ENCODE measurements at places on chromosomes 5 and 9. TPM values are rescaled to one million over a fixed set of nuclear protein-coding genes. Genes with fewer than 3 reads are reported as not detected.

The FOCAD gene
- total RNA-seq, result 38.4 TPM

The ORM2 gene
- total RNA-seq, result not detected

The PKD2L2 gene
- total RNA-seq, result 1.1 TPM

The FAM81B gene
- 0.31 TPM for total RNA-seq

The LCN2 gene
- 0.76 TPM for total RNA-seq

The NXNL2 gene
- total RNA-seq, result 2.8 TPM

The SLC27A6 gene
- total RNA-seq, result 1.4 TPM

The TMEM171 gene
- total RNA-seq, result 0.85 TPM

The CTXN3 gene
- total RNA-seq, result 18.3 TPM

The EIF4E1B gene
- total RNA-seq, result 1.3 TPM

The C5orf46 gene
- total RNA-seq, result not detected

- no peak for ATAC-seq
Observed at GRCh38 chr5:147906326-147907095, at the start of gene C5orf46. Gene C5orf46 (minus strand): TSS chr5:147906538. CDS start chr5:147906501, 37 bp downstream.

GRCh38 chr9:115289757-115290208 is 171.8 kb upstream of the TNC start:
- ATAC-seq, result no peak

DNA sequence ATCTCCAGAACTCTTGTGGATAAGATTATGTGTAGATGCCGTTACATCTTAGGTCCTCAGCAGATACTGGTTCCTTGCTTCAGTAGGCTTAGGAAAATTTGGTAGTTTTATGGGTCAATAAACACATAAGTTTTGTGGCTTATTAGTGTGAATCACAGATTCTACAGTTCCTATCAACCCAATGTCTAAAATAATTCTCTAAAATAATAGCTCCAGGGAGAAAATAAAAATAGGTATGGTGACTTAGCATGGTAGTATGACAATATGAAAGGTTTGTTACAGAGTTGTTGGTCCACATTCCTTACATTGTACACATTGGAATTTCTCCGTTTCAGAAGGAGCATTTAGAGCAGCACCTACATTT is 91.7 kb downstream of the AOPEP start:
- ATAC-seq, result no peak

- no peak for ATAC-seq
Observed at GRCh38 chr5:172311605-172312004, 28.0 kb upstream of the UBTD2 start.

GRCh38 chr9:35976726-35977125 is 18.8 kb upstream of the OR2S2 start:
- ATAC-seq, result no peak

- ATAC-seq, result no peak
Observed at GRCh38 chr5:9692576-9692975, 62.4 kb upstream of the TAS2R1 start.

- ATAC-seq, result peak; percentile 64
Observed at GRCh38 chr9:84235511-84235910, 105.0 kb downstream of the SLC28A3 start.

DNA sequence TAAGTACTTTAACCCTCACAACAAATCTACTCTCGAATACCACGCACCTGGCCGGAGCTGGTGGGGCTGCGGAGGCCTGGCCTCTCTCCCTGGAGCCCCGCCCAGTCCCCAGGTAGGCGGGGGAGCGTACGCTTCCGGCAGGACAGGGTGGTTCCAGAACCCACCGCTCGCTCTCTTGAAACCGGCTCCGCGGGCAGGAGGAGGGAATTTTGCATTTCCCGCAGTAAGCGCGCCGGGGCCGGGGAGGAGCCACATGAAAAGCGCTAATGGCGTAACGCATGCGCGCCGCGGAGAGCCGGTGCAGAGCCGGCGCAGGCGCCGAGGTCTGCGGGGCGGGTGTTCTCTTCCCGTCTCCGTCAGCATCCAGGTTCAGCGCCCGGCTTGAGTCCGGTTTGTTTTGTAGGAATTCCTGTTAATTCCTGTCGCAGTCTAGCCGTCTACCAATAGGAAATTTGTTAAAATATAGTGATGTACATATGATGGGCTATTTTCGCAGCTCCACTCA is 20.8 kb downstream of the CAVIN4 start:
- ATAC-seq, result peak; percentile 98

GRCh38 chr5:119322948-119323537 is 32.8 kb upstream of the TNFAIP8 start:
- ATAC-seq, result peak; percentile 14

DNA sequence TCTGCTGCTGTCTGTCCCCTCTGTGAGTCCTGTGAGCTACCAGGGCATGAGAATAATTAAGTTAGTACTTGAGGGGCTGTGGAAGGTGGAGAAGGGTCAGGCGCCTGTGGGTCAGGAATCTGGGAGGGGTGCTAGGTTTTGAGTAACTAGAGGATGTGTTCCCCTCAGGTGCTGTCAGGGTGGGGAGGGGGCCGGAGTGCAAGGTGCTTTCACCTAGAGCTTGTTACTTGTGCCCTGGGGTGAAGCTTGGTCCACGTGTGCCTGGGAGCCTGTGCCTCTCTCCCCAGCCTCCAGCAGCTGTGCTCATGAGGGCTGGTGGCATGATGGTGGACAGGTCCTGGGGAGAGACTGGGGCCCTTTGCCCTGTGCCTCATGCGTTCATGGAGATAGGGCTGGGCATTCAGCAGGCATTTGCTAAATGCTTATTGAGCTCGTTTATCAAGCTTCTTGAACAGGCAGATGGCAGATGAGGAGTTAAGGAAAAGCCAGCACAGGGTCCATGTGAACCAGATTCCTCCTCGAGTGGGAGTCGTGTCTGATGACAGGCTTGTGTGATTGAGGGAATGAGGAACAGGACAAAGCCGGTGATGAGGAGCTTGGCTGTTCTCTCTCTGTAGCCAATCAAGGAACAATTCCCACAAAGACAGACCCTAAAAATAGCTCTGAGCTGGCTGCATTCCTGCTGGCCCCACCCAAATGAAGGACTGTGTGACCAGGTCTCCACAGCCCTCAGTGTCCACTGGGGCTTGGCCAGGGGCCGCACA is 40.9 kb downstream of the CACNA1B start:
- peak; percentile 85 for ATAC-seq

GRCh38 chr5:172795318-172795977 is 24.5 kb upstream of the DUSP1 start:
- ATAC-seq, result peak; percentile 66

GRCh38 chr9:10054456-10054855 is 558.3 kb downstream of the PTPRD start:
- ATAC-seq, result no peak

DNA sequence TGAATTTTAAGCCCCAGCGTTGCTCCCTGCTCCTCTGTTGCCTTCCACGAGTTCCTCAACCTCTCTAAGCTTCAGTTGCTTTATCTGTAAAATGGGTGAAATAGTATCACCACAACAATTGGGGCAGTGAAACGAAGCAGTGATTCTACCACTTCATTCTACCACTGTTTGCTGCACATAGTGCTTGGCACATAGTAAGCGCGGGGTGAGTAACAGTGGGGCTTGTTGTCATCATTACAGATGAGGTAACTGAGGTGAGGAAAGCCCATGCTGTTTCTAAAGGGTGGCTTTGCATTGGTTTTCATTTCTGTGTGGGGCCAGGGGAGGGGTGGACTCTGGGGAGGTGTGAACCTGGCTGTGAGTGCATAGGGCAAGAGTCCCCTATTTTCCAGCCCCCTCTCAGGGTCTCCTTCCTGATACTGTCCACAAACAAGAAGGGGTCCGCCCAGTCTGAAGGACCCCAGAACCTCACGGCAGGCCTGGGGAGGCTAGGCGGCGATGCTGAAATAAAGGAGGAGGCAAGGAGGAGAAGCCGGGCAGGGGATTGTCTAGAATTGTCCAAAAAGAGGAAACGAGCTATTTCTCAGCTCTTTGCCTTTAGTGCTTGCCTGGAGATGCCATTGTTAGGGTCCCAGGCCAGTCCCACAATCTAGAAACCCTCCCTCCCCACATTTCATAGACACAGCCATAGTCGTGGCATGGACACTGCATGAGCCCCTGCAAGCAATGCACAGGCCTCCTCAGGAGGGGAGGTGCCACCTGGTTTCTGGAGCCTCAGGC is 65.6 kb downstream of the IL6ST start:
- no peak for ATAC-seq

GRCh38 chr5:128038643-128039042 is 44.9 kb upstream of the SLC12A2 start:
- ATAC-seq, result no peak

DNA sequence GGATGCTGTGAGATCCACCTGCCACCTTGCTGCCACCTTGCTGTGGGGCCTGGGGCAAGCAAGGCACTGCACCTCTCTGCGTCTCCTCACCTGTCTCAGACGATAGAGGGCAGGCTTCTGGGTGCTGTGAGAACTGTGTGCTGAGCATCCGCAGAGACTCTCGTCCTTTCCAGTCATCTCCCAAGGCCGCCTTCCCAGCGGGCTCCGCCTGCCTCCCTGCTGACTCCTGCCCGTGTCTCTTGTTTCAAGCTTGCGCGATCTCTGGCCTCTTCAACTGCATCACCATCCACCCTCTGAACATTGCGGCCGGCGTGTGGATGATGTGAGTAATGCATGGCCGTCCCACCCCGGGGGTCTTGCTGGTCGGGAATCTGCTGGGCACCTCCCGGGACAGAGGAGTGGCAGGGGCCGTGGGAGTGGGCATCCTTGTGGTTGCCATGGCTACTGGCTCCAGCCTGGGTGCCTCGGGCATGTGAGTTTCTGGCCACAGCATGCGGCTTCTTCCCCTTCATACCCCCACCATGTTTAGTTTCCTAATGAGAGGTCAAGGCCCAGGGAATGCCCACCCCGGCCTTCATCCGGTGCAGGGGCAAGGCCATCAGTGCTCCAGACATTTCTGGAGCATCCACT is 3.6 kb downstream of the CACFD1 start:
- ATAC-seq, result no peak

DNA sequence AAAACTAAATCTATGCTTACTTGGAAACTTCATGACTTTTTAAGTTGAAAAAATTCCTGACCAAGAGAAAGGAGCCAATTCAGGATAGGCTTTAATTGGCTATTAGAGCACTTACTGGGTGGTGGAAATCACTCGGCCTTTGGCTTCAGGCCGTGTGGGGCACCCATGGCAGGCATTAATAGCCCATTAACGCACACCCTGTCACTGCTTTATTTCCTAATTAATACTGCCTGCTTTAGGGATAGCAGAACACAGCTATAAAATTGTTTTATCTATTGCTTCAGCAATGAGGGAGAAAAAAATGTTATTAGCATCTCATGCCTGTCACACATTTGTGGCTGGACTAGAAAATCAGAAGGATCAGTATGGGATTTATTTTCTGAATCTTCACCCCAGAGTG is 58.1 kb downstream of the PSAT1 start:
- ATAC-seq, result no peak

DNA sequence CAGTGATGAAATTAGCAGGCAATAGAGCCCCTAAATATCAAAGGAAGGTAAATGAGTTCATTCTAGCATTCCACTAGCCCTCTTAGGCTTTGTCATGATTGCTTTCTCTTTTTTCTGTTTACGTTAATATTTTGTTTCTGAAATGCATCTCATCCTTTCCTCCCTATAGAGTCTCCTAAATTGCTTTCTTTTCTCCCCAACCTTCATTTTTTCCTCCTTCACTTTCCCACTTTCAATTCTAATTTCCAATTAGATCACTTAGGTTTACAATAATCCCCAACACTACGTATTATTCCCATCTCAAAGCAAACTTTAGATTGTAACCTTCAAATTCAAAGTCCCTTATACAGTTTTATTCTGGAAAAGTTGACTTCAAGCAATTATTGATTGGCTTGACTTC is 559.3 kb downstream of the RAB3C start:
- no peak for ATAC-seq

DNA sequence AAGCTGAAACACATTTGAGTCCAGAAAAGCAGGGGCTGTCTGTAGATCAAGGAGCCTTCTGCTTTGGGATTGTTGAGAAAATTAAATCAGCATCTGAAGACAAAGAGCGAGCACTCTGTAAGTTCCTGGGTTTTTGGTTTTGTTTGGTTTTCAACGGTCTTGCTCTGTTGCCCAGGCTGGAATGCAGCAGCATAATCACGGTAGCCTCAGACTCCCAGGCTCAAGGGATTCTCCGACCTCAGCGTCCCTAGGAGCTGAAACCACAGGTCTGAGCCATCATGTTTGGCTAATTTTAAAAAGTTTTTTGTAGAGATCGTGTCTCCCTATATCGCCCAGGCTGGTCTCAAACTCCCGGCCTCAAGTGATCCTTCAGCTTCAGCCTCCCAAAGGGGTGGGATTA is 266.5 kb upstream of the ADAMTS16 start:
- no peak for ATAC-seq

GRCh38 chr5:168853972-168854371 is 274.8 kb upstream of the PANK3 start:
- no peak for ATAC-seq

- no peak for ATAC-seq
Observed at GRCh38 chr5:132491368-132492364, 1.1 kb upstream of the IRF1 start.

DNA sequence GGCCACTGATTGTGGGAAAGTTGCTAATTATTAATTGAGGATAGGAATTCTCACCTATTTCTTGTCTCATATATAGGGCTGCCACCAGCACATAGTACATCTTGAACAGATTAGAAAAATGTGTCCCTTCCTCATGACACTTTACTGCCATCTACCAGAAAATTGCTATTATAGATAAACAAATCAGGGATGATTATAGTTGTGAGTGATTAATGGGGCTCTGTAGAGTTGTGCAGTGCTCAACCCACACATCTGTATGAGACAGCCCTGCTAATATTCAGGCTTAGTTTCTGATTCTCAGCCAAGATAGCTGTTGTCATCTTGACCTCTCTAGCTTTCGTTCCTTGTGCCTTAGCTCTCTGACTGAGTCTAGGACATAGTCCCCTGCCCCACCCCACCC is 373.3 kb downstream of the TLE4 start:
- ATAC-seq, result peak; percentile 30

GRCh38 chr9:107874137-107874536 is 384.6 kb upstream of the KLF4 start:
- no peak for ATAC-seq
